ENCODE measurements at places on chromosomes 4 and X.
A peak's percentile ranks its signal among the peaks of the same experiment; 100 is the strongest.

DNA sequence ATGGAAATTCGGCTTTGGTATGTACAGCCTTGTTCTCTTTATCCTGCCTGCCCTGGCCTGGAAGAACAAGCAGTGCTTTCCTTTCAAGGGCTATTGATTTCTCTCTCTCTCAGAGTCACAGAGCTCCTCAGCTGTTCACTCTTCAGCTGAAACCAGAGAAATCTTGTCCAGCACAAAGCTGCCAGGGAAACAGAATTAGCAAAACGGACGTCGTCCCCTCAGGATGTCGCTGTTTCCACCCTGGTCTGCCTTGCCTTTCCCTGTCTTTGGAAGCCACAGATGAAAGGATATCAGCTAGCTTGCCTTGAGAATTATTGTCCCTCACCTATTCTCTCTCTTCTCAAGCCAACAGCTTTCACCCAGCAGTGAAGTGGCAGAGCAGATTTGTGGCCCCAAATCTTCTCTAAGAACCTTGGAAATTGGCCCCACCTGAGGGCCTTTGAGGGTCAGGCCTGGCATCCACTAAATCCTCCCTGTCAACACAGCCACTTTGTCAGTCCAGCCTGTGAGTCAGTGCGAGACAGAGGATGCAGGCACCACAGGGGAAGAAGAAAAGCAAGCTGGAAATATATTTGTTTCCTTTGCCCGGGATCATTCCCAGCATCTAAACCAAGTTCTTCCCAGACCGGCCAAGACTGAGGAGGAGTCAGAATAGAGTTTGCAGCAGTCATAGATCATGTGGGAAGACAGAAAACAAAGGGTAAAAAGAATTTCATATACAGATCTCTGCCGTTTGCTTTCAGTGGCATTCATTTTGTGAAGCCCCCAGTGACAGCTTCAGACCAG, 63.8 kb upstream of the MTM1 start:
- no peak for DNase-seq

GRCh38 chr4:127857641-127858040, 23.1 kb upstream of the PLK4 start:
- DNase-seq, result no peak

GRCh38 chr4:56247646-56248045, 139.6 kb downstream of the AASDH start:
- DNase-seq, result no peak

DNA sequence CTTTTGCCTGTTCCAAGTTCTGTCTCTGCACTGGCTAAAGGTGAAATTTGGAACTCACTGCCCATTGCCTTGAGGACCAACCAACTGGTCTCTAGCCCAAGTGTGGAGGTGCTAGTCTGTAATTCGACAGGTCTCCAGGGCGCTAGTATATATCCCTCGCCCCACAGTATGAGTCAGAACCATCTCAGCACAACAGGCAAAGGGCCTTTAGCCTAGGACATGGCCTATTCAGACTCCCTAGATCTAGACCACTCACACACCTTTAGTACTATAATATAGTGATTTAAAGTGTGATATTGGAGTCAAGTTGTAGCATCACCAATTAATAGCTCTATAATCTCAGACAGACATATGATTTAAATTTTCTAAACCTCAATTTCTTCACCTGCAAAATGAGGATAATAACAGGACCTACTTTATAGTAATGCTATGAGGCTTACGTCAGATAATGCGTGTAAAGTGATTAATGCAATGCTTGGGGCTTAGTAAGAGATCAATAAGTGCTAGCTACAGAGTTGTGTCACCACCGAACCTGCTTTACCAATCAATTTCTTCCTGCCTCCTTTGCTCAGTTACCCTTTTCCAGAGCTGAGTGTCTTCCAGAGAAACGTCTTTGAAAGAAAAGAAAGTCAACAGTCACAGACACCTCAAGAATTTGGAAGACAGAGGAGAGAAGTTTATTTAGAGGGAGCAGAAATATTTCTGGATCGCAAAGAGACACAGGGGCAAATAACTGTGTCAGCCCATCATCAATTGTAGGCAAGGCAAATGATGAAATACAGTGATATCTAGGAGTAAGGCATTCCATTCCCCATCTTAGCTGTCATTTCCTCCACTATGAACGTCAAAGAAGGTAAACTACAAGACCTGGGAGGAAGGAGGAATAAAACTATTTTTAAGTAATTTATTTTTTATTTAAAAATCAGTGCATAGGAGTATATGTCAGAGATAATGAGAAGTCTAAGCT, 2.3 kb downstream of the NOX1 start:
- DNase-seq, result no peak

GRCh38 chr4:38846015-38846414, 10.6 kb downstream of the TLR6 start:
- DNase-seq, result no peak

DNA sequence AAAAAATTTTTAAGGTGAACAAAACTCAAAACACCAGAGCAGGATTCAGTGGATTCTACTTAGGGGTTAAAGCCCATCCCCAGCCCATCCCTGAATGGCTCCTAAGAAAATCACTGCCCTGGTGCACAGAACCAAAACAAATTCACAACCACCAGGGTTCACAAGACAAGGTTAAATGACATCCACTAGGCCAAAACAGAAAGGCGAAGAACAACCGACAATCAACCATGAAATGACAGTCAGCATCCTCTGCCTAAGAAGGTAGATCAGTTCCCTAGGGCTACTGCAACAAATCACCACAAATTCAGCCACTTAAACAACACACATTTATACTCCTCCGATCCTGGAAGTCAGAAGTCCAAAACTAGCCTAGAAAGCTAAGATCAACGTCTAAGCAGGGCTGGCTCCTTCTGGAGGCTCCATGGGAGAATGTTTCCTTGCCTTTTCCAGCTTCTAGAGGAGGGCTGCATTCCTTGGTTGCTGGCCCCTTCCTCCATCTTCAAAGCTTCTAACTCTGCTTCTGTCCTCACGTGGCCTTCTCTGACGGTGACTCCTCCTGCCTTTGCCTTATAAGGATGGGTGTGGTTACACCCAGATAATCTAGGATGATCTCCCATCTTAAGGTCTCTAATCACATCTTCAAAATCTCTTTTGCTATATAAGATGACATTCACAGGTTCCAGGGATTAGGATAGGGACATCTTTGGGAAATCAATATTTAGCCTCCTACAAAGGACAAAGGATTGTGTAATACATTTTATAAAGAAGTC, 1.8 kb downstream of the CCNQ start:
- no peak for DNase-seq

DNA sequence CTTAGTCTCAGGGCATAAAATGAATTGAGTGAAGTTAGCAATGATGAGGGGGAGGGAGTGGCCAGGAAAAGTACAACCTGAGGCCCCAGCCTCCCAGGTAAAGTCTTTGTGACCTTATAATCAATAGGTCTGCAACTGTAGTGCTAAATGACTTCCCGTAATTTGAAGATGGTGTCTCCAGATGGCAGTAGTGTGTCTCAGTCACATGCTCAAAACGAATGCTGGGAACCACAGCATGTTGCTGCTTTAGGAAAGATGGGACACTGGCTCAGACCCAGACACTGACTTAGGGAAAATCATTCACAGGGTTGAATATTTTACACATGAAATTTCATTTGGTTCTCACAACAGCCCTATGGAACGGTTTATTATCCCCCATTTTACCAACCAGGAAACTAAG, 10.3 kb downstream of the SRPX2 start:
- DNase-seq, result no peak

- no peak for DNase-seq
Observed at GRCh38 chr4:56468097-56468422, 643 bp downstream of the SRP72 start.

DNA sequence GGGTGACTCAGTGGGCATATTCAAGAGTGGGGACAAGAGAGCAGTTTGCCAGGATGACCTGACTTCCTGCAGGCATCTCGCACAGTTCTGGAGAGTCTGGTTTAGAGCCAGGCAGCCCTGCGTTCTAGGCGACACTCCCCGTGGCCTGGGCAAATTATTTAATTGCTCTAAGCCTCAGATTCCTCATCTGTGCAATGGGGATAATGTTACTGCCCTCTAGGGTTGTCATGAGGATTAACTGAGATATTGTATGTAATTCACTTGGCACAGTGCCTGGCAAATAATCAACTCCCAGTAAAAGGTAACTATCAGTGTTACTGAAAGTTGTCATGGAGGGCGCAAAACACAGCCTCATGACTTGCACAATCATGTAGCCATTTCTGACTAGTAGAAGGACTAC, 48.8 kb upstream of the PITX2 start:
- no peak for DNase-seq

GRCh38 chrX:23332101-23332887, 2.4 kb upstream of the PTCHD1 start:
- no peak for DNase-seq

GRCh38 chr4:112185740-112186670, 40.8 kb downstream of the FAM241A start:
- no peak for DNase-seq

DNA sequence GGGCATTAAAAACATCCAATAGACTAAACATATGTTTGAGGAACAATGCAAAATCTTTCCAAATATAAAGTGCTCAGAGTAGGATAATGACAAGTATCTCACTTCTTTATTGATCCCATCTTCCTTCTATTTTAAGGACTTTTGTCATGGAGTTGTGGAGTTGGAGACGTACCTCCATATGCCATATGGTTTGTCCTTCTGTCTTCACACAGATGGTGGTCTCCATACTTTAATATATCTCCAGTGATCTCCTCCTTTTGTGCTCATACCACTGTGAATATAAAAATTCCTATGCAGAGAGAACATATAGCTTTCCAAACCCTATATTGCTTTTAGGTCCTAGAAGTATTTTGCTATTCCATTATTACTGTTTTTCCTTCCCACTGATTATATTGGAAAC, 64.5 kb downstream of the GABRB1 start:
- DNase-seq, result no peak

DNA sequence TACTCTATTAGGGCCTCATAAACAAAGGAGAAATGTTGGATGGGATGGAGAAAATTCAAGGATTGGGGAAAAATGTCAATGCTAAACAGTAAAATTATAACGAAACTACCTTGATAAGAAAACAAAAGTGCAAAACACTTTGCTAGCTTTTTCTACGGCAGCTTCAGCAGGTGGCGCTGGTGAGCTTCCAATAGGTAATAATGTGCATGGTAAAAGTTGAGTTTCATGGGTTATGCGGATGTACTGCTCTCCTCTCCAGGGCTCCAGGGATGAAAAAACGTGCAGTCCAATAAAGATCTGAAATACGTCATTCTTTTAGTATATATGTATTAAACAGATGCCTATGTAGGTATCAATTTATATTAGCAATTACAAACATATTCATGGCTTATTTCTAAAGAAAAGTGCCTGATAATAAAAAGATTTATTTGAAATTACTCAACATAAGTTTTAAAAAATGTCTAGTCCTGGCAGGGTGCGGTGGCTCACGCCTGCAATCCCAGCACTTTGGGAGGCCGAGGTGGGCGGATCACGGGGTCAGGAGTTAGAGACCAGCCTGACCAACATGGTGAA, 239.6 kb downstream of the GRXCR1 start:
- DNase-seq, result no peak

- peak; percentile 97 for DNase-seq
Observed at GRCh38 chr4:39181905-39182638, at the start of gene WDR19. Gene WDR19, plus strand, starts transcription at chr4:39182529. Its CDS starts 29 bp downstream, at chr4:39182558.

- no peak for DNase-seq
Observed at GRCh38 chr4:11566444-11567022, 137.8 kb upstream of the HS3ST1 start.

- DNase-seq, result no peak
Observed at GRCh38 chrX:102976793-102977495, 39.9 kb downstream of the RAB40AL start.

- no peak for DNase-seq
Observed at GRCh38 chr4:74630551-74630950, 163.8 kb downstream of the BTC start.

GRCh38 chr4:16865209-16865896, 33.1 kb downstream of the LDB2 start:
- DNase-seq, result no peak

DNA sequence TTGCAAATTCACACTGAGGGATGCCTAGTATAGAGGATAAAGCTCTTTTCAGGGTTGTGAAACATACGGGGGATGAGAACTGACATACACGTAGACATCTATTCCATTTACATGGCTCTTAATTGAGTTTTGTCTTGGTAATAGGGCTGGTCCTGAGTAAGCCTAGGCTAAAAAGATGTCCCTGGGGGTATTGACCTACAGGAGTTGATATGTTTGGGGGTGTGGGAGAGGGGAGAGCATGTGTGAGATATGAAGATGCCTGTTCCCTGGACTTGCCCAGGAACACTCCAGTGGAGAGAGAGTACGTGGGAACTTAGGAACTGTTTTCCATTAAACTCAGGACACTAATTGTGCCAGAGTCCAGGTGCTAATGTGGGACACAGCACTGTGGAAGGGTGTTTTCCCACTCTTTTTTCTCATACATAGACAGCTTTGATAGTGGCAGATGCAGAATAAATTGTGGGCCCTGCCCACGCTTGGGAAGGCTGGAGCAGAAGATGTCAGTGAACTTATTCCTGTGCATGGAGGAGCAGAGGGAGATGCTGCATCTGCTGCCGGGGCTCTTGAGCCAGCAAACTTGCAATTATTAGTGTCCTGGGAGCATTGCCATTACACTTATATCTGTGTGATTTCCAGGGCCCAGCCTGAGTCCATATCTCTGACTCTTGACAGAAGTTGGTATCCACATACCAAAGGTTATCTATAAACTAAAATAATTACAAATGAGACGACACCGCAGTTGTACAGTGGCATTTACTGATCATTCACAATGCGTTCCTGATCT, 20.7 kb downstream of the SYNPO2 start:
- no peak for DNase-seq

DNA sequence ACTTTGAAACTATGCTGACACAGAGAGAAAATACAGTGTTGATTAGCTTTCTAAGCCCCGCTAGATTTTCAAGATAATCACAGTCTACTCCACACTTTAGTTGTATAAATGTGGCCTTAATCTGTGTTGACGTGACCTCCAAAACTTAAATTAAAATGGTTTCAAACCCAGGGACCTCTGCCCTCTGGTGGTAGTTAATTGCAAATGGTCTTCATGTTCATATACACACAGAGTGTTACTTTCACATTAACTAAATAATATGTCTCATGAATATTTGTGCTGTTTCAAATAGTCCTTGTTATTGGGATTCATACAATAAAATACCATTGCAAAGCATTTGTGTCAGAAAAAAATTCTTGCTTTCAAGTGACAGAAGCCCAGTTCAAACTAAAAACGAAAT, 64.3 kb downstream of the TASL start:
- DNase-seq, result no peak

GRCh38 chr4:101032541-101032940, 314.8 kb downstream of the PPP3CA start:
- no peak for DNase-seq

DNA sequence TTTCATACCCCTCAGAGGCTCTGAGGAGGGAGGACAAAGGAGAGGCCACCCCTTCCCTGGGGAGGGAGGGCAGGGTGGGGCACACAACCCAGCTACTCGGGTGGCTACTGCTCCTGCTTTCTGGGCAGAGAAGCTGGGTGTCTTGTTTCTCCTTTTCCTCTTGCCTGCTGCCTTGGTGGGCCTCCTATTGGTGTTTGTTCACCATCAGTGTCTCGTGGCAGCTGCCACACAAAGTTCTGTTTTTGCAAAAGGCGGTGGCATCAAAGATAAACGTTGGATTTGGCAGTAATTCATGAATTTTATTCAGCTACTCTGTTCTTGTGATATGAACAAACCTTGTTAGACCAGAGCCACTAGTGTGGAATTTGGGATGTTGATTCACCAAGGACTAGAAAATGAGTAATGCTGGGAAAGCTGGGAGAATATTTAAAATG, 153.0 kb upstream of the SCML1 start:
- no peak for DNase-seq

Data from stimulated activated CD8-positive, alpha-beta memory T cell treated with anti-CD3 and anti-CD28 coated beads, Interleukin-2, amount 100 ng/mL, for 1 hour (primary cell).